Esophagus muscularis mucosa (tissue), 4 donors: ENCODE measurements at places on chromosomes 3 and 15. TPM values are rescaled to one million over a fixed set of nuclear protein-coding genes. Genes with fewer than 3 reads are reported as not detected.

The RTP3 gene
- not detected for total RNA-seq

The IQCF5 gene
- not detected for total RNA-seq

The HSPBAP1 gene
- 5.5 TPM for total RNA-seq

The CCR1 gene
- total RNA-seq, result 5.5 TPM

The LINGO1 gene
- 0.83 TPM for total RNA-seq
